ENCODE measurements at places on chromosomes 7 and 10. TPM values are rescaled to one million over a fixed set of nuclear protein-coding genes. Genes with fewer than 3 reads are reported as not detected.

Gene TMEM184A
- not detected for total RNA-seq

Gene PTPRN2
- total RNA-seq: 0.49 TPM

Gene TAS2R38
- not detected for total RNA-seq

Gene POT1
- 31.4 TPM for total RNA-seq

Gene C7orf57
- total RNA-seq: 0.83 TPM

Gene KLF14
- not detected for total RNA-seq

Gene BAMBI
- total RNA-seq: 0.18 TPM

Gene UCMA
- total RNA-seq: not detected

Gene NPSR1
- not detected for total RNA-seq

Gene TMEM140
- 6.2 TPM for total RNA-seq

Gene UPP1
- 89.6 TPM for total RNA-seq

Gene TMEM236
- total RNA-seq: 0.16 TPM

Gene BICC1
- not detected for total RNA-seq

Gene AS3MT
- total RNA-seq: not detected

Gene PTF1A
- not detected for total RNA-seq

Gene GSTO2
- 2.7 TPM for total RNA-seq

Gene LRIT1
- total RNA-seq: not detected

Gene SLC26A3
- not detected for total RNA-seq

Gene CNTNAP2
- not detected for total RNA-seq

Gene ADIRF
- total RNA-seq: not detected

Gene ZNF853
- total RNA-seq: 1.3 TPM

Gene OR2A12
- not detected for total RNA-seq

All from activated CD8-positive, alpha-beta T cell treated with anti-CD3 and anti-CD28 coated beads for 36 hours (primary cell).